Activated CD8-positive, alpha-beta memory T cell treated with anti-CD3 and anti-CD28 coated beads for 1 hour (primary cell): ENCODE measurements at places on chromosomes 1 and 21.

DNA sequence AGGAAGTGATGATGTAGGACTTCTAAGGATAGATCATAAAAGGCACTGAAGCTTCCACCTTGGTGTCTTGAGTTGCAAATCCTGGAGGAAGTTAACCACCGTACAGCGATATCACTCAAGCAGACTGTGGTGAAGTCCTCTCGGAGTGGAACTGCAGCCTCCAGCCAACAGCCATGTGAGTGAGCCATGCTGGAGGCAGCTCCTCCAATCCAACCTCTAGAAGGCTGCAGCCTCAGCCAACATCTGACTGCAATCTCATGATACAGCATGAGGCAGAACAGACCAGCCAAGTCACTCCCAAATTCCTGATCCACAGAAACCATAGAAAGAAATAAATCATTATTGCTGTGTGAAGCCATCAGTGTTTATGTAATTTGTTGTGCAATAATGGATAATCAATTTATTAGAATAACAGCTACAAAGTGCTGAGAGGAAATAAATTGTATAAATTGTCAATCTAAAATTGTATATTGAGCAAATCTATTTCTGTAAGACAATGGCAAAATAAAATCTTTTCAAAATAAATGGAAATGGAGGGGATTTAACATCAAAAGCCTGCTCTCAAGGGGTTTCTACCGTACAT, 65.0 kb downstream of the PRSS38 start:
- DNase-seq = no peak

- no peak for DNase-seq
Measured at GRCh38 chr1:81220614-81221071, 580.1 kb upstream of the ADGRL2 start.

DNA sequence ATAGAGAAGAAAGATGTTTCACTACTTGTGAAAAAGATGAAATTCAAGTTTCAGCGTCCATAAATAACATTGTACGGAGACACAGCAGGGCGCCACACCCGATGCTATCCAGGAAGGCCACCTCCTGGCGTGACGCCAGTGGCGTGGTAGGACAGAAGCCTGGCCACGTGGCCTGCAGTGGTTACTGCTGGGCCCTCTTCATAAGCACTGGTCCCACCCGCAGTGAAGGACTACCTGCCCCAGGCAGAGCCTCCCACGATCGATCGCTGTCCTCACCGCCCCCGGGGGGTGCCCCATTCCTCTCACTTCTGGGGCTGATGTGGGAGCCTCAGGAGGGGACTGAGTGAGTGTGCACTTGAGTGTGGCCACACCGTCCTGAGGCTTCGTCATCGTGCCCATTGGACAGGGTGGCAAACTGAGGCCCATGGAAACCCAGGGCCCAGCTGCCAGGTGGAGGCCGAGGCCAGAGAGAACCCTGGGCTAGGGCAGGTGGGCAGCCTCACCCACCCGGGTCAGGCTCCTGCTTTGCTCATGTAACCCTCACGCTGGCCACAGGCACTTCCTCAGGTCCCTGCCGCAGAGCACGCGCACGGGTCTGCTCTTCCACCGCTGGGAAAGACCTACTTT, 11.7 kb upstream of the HES5 start:
- DNase-seq = no peak

DNA sequence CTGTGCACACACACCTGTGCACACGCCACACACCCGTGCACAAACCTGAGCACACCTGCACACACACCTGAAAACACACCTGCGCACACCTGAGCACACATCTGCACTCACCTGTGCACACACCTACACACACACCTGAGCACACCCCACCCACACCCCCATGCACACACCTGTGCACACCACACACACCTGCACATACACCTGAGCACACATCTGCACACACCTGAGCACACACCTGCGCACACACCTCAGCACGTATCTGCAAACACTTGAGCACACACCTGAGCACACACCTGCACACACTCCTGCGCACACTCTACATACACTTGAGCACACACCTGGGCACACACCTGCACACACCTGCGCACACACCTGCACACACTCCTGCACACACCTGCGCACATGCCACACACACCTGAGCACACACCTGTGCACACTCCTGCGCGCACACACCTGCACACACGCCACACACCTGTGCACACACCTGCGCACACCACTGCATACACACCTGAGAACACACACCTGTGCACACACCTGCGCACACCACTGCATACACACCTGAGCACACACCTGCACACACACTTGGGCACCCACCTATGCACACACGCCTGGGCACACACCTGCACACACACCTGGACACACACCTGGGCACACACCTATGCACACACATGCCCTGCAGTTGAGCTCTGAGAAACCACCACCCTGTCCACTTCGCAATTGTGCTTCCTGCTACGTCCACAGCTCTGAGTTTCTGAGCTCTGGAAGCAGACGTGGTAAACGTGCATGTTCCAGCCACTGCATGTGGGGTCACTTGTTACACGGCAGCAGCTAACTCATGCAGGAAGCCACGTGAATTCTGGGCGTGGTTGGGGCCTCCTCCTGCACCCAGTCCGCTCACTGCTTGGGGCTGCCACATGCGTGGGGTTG, 8.0 kb upstream of the C1orf159 start:
- DNase-seq = no peak

DNA sequence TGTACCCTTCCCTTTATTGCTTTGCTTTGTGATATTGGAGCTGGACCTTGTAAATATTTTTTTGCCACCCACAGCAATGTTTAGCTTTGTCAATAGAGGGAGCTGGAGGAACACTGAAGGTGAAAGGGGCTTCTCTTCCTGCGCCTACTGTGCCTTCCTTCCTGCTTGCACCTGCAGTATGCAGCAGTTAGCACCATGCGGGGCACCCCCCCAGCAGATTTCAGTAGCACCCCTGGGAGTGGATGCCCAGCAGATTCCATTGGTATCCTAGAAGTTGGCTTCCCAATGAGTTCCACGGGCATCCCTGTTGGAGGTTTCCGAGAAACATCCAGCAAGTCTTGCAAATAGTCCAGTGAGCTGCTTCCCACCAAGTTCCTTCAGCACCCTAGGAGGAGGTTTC, 25.6 kb downstream of the S100A10 start:
- no peak for DNase-seq

GRCh38 chr1:15508700-15509487, 15.1 kb downstream of the CASP9 start:
- no peak for DNase-seq

DNA sequence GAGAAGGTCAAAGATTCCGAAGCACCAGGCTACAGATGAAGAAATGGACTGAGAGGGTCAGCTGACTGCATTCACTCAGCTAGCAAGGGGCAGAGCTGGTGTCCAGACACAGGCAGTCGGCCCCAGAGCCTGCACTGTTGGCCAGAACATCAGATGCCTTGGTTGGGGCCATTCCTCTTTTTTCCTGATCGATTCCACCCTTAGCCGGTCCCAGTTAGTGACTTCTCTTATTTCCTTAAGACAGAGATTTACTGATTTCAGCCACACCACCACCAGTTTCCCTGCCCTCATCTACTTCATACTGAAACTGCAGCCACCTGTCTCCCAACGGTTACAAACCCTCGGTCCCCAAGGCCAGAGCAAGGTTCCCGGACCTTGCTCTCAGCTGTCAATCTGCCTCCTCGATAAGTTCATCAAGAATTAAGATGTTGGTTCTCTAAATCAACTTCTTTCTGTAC, 11.5 kb downstream of the CD58 start:
- no peak for DNase-seq

GRCh38 chr1:35857830-35858229, 25.2 kb upstream of the AGO1 start:
- no peak for DNase-seq
